Non-pigmented ciliary epithelial cell (primary cell): ENCODE measurements at places on chromosomes 12 and 14.

GRCh38 chr14:32374155-32374554 lies 45.1 kb downstream of the AKAP6 start:
- no peak for DNase-seq

DNA sequence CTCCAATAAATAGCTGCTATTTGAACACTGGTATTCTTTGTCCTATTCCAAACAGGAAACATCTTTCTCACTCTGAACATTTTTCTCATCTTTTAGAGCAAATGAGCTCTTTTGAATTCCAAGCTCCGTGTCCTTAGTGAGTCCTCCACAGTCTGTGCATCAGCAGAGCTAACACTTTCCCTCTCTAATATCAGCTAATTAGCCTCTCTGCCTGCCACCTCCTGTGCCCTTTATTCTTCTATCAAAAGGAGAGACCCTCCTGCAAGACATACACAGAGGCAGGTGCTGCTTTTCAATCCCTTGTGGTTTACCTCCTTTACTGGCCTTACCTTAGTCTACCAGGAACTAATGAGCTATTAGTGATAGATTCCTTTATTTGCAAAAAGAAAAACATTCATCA lies 178.5 kb downstream of the SLC35F4 start:
- DNase-seq: no peak

DNA sequence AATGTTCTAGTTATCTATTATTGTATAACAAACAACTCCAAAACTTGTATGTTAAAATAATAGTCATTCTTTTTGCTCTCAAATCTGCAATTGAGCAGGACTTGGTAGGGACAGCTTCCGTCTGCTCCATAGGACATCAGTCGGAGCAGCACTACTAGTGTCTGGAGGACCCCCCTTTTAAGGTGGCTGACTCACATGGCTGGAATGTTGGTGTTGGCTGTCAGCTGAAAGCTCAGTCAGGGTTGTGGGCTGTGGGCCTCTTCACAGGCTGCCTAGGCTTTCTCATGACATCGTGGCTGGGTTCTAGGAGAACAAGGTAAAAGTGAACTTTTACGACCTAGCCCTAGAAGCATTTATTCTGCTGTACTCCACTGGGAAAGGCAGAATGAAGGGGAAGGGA lies 160.6 kb downstream of the ANO4 start:
- DNase-seq: peak; percentile 72

- no peak for DNase-seq
These were observed 1261.2 kb downstream of the TMEM121 start for GRCh38 chr14:106787626-106788025.

GRCh38 chr12:46946137-46946536 lies 120.3 kb upstream of the SLC38A4 start:
- DNase-seq: no peak

DNA sequence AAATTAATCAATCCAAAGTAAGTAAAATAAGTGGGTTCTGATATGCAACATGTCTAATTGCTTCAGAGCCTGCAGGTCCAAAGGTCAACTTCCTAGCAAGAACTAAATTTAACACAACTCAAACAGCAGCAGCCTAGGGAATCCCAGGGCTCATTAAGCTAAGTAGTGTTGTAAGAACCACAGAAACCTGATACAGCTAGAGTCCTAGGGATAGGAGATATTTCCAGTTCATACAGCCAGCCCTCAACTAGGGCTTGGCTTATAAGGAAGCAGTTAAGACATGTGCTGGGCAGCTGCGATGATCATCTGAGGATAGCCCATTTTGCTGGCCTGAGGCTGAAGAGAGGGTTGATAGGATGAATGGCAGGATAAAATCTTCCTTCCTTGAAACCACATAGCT lies at the start of gene OR4Q3:
Gene OR4Q3 (plus strand): TSS at position 316 of the 400 bp plus-strand sequence.
- DNase-seq: no peak

DNA sequence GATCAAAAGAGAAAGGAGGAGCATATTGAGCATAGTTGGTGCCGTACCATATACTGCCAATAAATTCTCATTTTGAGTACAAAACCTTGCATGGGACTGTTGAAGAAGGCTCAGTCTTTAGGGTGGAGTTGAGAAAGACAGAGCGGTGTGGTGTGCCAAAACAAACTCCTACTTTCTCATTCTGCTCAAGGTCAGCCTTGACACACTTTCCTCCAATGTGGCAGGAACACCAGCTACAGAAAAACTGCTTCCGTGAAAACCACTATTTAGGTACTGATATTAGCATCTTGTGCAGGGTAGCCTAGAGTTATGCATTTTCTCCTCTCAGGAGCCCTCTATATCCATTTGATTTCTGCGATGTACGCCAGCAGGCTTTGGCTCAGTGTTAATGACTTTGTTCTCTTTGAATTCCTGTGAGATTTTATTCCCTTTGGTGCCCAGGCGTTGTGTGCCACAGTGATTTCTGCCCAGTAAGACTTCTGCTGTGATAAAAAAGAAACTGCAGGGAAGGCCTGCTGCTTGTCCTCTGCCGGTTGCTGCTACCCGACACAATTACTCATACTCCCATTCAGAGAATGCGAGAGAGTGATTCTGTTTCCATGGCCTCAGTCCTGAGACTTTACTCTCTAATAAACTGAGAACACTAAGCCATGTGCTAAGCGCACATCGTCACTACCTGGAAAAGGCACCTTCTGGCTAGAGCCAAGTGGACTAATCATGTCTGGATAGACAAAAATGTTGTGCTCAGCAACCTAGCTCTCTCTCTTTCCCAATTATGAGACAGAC lies 88.3 kb upstream of the MDM1 start:
- no peak for DNase-seq
